ENCODE measurements at places on chromosomes 5 and 9.

DNA sequence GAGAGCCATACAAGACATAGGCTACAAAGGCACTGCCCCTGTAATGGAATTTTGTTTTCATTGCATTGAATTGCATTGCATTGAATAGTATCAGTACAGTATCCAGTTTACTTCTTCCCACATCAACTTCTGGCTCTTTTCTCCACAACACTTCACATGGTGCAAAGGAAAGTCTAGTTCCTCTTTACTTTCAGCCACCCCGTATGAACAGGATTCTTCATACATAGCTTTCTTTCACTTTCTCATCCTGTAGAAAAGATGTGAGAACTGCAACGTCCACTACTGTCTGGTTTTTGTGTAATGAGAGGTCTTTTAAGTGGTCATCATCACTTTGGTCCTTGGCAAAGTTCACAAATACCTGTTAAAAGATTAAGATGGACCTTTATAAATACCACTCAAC lies 20.2 kb downstream of the NIPSNAP3B start:
- DNase-seq = no peak

DNA sequence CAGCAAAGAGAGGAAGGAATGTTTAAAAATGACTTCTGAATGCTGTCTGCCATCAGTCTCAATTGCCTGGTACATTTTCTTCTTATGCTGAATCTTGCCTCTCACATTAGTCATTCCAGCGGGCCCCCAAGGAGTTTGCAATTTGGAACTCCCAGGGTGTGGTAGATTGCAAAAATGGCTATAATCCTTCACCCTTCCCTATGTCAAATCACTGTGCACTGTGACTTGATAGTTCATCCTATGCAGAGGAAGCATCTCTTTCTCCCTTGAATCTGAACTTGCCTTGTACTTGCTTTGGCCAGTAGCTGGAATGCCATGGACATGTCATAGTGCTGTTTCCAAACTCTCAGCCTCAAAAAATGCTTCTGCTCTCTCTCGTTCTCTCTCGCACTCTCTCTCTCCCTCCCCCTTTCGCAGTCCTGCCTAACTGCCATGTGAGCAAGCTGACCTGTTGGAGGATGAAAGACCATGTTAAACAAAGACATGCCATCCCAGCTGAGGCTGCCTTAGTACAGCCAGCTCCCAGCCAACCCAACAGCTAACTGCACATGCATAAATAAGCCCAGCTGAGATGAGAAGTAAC lies 284.0 kb upstream of the TLE4 start:
- DNase-seq = no peak

DNA sequence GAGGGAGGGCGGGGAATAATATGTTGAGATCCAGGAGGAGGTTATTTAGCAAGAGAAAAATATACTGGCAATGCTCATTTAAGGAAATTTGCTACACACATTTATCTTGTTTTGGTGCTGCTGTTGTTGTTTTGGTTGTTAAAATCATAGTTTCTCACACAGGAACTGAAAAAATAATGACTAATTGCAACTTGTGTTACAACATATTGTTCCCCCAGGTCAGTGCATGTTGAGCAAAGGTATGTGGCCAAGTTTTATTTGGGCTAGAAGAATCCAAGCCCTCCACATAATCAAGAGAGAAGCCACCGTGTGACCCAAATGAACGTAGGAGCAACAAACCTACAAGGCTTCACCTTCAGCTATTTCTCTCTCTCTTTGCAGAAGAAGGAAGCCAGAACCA lies 220.3 kb upstream of the DAPK1 start:
- no peak for DNase-seq

DNA sequence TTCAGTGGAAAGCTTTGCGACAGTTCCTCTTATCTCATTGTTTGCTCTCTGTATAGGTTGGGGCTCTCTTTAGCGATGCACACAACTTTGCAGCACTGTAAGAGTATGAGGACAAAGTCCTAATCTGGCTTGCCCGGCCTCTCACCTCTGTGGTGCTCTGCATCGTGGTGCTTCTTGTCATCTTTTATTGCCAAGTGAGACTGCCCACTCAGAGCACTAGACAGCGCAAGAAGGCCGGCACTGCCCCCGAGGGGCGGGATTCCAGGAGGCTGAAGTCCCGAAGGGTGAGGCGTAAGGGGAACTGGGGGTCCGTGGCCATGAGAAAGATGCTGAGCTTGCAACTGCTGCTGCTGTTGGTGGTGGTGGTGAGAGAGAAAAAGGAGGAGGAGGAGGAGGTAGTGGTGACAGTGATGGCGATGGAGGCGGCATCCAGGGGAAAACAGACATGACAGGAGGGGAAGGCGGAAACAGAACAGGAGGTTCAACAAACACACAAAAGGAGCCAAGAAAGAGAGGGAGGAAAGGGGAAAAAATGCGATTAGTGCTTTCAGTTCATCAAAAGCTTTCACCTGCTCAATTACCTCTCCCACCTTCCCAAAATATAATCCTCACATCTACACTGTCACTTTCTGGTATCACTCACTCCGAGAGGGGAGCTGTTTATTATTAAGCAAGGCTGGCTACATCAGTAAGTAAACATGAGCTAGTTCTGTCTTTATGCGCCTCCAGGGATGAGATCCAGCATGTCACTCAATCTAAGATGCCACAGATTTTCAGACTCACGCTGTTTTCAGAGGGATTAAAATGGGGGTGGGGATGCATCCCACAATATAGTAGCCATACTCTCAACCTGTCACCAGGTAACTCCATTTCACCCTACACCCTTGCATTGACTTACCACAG lies 55.1 kb downstream of the TLE1 start:
- no peak for DNase-seq

DNA sequence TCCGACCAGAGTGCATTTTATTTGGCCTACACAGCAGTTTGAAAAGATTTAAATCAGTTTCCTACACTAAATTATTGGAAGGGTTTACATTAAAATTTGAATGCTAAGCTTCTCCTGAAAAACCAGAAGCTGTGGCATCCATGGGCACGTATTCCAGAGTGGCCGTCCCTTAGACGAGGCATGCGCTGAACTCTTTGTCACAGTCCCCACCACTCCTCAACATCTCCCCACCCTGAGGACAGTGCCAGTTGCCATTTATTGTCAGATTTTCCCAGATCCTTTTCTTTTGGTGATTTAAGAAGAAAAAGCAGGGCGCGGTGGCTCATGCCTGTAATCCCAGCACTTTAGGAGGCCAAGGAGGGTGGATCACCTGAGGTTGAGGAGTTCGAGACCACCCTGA lies 39.9 kb upstream of the UNC5A start:
- no peak for DNase-seq

DNA sequence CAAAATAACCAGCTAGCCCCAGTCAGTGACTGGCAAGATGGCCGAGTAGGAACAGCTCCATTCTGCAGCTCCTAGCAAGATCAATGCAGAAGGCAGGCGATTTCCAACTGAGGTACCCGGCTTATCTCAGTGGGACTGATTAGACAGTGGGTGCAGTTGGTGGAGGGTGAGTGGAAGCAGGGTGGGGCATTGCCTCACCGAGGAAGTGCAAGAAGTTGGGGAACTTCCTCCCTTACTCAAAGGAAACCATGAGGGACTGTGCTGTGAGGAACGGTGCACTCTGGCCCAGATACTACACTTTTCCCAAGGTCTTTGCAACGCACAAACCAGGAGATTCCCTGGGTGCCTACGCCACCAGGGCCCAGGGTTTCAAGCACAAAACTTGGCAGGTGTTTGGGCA lies 9.6 kb upstream of the BTNL8 start:
- no peak for DNase-seq

DNA sequence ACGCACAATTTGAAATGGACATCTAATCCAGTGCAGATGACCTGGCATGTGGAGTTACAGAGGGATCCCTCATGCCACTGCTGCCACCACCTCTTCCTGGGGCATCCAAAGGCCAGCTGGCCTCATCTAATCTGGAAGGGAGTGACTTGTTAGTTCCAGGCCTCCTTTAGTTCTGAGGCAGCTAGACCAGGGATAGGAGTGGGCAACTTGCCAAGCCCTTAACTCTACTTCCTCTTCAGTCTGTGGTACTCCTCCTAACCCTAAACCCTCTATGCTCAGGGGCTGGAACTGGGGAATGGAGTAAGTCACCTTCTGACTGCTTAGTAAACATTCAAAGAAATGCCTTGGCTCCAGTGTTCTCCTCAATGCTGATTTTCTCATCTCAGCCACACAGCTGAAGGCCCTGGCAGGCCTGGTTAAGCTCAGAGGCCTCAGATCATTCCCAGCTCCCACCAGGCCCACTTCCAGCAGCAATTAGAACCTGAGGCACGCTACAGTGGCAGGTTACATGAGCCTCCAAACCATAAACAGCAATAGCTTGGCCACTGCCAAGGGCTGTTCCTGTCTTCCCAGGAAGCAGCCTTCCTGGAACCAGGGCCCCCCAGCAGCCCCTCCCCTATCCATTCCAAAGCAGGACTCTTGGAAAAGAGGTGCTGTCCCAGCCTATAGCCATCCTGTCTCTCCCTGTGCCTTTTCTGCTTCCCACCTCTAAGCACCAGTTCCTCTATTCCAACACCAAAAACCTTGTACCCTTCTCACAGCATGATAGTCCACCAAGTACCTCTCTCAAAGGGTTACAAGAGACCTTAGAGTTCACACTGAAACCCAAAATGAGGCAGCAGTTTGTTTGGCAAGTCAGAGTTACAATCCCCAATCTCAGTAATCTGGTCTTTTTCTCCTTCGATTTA lies 2.0 kb downstream of the EIF4EBP3 start:
- peak; percentile 76 for DNase-seq

GRCh38 chr5:14685757-14686156 lies 21.2 kb downstream of the OTULIN start:
- peak; percentile 63 for DNase-seq

DNA sequence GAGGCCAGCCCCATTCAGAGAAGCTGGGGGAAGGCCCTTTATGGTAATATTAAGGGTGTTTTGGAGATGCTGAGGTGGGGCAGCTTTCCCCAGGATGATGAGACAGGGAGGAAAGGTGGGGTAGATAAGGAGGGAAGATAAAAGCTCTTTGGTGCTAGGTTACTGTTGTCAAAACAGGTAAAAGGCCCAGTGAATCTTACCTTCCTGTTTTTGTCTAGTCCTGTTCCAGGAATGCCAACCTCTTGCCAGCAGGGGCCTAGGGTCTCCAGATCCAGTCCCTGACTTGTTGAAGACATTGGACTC lies 797 bp upstream of the CCL27 start:
- DNase-seq = no peak

DNA sequence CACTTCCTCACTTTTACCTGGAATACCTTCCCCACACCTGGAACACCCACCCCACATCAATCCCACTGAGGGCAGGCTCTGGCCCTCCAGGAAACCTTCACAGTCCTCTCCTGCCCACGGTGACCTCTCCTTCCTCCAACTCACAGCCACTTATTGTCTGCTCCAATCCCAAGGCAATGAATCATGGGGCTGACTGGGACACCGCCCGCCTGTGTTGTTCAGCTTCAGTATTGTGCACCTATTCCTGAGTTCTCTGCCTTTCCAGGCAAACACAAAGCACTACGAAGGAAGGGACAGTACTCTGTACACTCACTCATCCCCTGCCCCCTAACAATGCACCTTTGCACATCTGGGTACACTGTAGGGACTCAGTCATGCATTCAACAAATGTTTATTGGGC lies 7.3 kb downstream of the PCDH1 start:
- DNase-seq = no peak

GRCh38 chr5:114434396-114435219 lies 72.7 kb downstream of the KCNN2 start:
- no peak for DNase-seq

- no peak for DNase-seq
Observed at GRCh38 chr9:69633716-69634115, 38.5 kb downstream of the APBA1 start.

DNA sequence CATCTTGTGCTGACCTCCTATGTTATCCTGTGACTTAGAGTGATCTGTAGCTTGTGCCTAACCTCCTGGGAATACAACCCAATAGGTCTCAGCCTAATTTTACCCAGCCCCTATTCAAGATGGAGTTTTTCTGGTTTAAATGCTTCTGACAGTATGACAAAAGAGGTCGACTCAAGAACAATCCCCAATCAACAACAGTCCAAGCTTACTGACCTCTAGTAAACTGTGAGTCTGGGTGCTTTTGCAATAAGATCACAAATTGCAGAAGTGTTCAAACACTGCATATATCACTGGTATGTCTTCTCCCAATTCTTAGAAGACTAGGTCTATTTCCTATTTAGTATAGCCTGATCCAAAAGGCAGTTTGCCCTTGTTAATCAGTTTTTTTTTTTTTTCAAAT lies 323.5 kb upstream of the PTGER4 start:
- DNase-seq = no peak

- DNase-seq = no peak
Observed at GRCh38 chr9:124351672-124352468, 63.4 kb downstream of the PSMB7 start.

DNA sequence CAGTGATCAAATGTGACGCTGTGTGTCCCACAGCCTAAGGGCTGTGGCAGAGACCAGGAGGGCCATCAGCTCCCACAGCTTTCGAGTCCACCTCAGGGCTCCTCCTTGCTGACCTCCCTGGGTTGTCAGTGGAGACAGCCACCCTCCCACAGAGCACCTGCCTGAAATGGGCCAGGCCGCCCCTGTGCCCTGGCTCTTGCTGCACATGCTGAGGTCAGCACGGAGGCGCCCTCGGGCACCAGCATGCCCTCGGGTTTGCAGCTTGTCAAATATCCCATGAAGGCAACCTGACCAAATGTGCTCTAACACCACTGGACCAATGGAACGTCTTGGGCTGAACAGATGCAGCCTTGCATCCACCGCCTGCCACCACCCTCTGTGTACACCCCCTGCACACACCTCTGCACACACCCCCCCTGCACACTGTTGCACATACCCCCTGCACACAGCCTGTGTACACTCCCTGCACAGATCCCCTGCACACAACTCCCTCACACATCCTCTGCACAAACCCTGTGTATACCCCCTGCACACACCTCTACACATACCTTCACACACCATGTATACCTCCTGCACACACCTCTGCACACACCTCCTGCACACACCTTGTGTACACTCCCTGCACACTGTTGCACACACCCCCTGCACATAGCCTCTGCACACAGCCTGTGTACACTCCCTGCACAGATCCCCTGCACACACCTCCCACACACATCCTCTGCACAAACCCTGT lies 2.0 kb upstream of the CEP72 start:
- no peak for DNase-seq

- no peak for DNase-seq
Observed at GRCh38 chr5:8473016-8473415, 604.1 kb downstream of the MTRR start.
